Activated CD4-positive, CD25-positive, alpha-beta regulatory T cell treated with anti-CD3 and anti-CD28 coated beads, Interleukin-2, amount 50 U/mL, for 24 hours (primary cell): ENCODE measurements at places on chromosomes 2 and 18.

- ATAC-seq, result peak; percentile 14
These were observed 146.7 kb downstream of the TSN start for GRCh38 chr2:121902171-121902591.

DNA sequence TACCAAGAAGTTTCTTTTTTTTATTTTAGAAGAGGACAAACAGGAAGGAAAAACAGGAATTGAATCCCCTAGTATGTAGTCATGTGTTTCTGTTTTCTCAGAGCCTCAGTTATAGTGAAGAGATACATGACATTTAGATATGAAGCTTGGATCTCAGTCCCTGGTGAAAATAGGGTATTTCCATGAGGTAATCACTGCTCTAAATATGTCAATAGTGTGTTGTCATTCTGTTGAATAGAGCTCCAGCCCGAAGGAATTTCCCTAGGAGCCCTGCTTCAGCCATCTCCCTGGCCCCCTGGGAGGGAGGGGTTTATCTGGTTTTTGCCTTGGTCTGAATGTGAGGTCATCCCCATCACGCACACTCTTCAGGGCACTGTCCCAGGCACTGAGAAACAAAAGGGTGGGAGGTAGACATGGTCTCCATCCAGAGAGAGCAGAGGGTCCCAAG lies 47.1 kb upstream of the REL start:
- ATAC-seq, result peak; percentile 42

DNA sequence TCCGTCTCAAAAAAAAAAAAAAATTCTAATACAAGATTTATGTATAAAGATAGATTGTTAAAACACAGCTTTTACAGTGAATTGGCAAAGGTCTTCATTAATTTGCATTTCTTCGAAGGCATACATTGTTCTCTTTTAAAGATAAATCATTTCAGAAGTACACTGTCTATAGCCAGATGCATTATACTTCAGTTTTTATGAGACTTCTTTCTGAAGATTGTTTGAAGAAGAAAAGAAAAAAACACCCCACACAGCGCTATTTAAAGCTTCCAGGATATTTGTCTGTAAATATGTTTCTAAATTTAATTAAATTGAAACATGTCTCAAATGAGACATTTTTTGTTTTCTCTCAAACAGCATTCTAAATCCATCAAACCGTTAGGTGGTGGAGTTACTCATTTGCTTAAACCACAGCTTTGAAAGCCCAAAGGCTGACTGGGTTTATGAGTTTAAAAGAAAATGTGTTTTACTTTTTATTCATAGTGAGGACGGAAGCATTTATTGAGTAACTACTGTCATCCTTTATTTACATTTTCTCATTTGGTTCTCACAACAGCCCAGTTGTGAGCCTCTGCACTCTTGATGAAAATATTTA lies 42.4 kb upstream of the C1GALT1C1L start:
- ATAC-seq, result no peak

- no peak for ATAC-seq
These were observed 67.3 kb downstream of the UXS1 start for GRCh38 chr2:106126705-106127281.

GRCh38 chr18:76791106-76791505 lies 31.3 kb upstream of the ZNF236 start:
- ATAC-seq, result no peak

- ATAC-seq, result no peak
These were observed 88.5 kb downstream of the ICA1L start for GRCh38 chr2:202782940-202783558.

GRCh38 chr2:85066874-85067351 lies 66.3 kb upstream of the TCF7L1 start:
- ATAC-seq, result no peak

DNA sequence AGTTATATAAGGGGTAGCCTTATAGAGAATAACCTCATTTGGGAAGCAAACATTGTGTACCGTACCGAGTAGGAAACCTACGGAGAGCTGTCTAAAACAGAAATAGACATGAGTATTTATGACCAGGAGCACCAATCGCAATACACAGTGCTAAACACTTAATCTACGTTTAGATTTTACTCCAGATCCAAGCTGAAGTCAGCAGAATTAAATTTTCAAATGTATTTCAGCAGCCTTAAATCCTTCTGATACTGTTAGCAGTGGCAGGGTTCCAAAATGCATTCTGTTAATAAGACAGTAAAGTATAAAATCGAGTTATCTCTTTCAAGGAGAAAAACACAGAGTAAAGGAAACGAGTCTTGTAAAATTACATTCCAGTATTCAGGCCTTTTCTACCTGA lies 118.1 kb upstream of the ZNF521 start:
- ATAC-seq, result no peak

DNA sequence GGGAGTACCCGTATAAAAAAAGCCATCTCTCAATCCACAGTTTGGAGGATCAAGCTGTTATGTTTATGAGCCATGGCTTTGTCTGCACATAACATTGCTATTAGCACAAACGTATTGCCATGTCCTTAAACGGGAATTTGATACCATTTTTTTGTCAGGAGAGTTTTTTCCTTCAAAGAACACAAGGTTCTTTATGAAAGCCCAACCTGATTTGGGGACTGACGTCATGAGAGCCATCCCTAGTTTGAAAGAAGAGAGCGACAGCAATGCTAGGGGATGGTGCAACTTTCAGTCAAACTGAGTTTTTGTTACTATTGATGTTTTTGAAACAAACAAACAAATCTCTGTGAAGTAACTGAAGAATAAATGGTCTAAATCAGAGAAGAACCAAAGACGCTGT lies 376.6 kb downstream of the EIPR1 start:
- no peak for ATAC-seq

GRCh38 chr2:196954001-196954400 lies 27.5 kb upstream of the PGAP1 start:
- ATAC-seq, result no peak

GRCh38 chr2:28399956-28400355 lies 7.3 kb downstream of the FOSL2 start:
- ATAC-seq, result no peak

GRCh38 chr2:44136252-44136651 lies 32.4 kb upstream of the PPM1B start:
- ATAC-seq, result no peak

- no peak for ATAC-seq
These were observed 187.1 kb downstream of the ZBTB7C start for GRCh38 chr18:48222118-48222517.

DNA sequence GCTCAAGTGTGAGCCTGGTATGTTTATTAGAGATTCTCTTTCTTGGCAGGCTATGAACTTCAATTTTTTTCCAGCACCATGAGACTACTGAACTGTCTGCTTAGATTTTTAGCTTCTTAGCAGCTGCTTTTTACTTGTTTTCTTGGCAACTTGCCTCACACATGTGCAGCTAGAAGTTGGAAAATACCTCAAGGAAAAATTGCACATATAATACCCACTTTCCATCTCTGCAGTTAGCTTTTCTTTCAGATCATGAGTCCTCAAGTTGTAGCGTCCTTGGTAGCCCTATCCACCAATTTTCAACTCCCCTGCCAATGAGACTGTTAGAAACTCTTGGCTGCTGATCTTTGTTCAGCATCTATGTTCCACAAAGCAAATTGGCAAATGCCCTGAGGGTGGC lies 302.1 kb downstream of the HRH4 start:
- no peak for ATAC-seq

DNA sequence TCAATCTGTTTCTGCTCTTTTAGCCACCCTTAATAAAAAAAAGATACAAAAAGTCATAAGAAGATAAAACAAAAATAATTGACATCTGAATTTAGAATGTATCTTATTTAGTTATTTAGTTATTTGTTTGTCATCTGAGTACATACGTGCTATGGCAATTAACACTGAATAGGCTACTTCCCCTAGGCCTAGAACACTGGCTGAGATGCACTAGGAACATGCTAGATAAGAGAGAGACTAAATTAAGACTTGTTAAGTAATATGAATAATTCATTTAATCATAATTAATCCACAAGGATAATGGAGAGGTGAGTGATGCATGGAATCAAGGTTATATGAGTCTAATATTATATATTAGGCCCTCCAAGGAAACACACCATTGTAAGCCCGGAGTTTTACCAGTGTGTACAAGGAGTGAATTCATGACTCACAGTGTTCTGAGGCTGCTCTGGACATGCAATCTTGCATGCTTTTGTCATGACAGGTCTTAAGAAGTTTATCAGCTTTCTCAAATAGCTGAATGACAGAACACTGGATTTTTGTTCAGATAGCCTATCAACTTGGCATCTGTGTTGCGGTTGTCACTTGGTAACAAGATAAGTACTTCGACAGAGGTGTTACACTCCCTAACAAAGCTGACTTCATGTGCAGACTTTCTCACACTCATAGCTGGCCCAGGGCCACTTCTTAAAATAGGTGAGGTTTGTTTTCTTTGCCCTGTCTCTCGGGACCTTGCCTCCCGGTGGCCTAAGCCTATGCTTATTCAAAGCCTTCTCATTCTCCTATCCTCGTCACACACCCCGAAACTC lies 5.0 kb upstream of the SERPINB2 start:
- no peak for ATAC-seq

DNA sequence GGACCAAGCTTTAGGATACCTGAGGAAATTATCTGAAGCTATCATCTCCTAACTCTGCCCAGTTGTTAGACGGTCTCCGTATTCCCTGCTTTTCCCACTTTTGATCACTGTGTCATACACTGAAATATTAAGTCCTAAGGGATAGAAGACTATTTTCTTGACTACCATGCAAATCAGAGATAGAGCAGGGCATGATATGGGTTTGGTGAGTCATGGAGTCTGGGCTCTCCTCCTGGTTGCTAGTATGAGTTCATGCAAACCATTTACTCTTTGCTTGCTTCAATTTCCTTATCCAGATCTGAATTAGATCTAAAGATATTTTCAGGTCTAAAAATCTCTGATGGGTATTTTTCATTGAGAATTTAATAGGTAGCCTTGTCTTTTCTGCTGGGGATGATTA lies 55.0 kb downstream of the EHBP1 start:
- no peak for ATAC-seq

DNA sequence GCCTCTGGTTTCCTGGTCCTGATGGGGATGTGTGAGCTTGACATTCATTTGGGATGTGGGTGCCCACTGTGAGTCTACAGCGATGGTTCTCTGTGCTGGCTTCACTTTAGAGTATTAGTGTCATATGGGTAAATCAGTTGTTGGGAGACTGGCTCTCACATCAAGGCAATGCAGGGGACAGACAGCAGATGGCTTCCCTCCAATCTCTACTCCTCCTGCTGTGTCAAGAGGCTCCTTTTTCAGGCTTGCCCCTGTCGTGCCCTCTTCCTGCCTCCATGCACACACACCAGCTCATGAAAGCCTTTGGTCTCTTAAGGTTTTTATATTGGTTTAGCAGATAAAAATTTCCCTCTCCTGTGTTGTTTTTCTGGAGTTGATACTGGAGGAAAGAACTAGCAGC lies 315.6 kb downstream of the RDH14 start:
- ATAC-seq, result no peak

DNA sequence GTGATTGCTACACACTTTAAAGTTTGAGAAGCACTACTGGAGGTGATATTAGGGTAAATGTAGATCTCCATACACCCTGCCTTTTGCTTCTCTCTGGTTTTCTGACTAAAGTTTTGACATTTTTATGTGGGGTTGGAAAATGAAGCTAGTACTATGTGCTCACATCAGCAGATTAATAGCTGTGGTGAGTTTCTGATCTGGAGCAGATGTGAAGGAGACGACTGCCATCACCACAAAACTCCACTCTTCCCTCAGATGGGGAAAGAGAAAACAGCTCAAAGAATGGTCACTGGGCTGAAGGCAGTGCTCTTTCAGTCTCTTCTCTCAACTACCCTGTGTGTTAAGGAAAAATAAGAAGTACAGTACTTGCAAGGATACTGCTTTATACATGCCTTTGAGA lies 37.2 kb downstream of the PLEKHA3 start:
- no peak for ATAC-seq

DNA sequence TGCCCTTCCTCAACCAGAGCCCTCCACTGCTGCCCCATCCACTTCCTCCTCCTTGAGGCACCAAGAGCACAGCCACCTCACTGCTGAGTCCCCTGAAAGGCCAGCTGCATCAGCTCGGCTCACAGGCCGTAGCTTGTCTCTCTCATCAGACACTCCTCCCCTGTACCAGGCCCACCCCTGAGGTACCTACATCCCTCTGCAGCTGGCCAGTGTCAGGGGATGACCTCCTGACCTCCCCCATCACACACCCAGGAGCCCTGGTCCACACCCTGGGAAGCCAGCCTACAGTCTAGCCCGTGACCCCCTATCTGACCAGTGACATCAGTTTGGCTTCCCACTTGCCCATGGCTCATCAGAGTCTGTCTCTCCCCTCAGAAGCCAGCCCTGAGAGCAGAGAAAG lies 205.6 kb downstream of the TNS1 start:
- ATAC-seq, result no peak

GRCh38 chr2:218223046-218223445 lies 6.1 kb downstream of the ARPC2 start:
- ATAC-seq, result peak; percentile 74

- peak; percentile 23 for ATAC-seq
These were observed 39.2 kb downstream of the TRIP12 start for GRCh38 chr2:229882583-229882982.

GRCh38 chr18:2412281-2412680 lies 159.0 kb downstream of the METTL4 start:
- ATAC-seq, result no peak

- no peak for ATAC-seq
These were observed 207.8 kb upstream of the SMAD2 start for GRCh38 chr18:48138210-48138609.

DNA sequence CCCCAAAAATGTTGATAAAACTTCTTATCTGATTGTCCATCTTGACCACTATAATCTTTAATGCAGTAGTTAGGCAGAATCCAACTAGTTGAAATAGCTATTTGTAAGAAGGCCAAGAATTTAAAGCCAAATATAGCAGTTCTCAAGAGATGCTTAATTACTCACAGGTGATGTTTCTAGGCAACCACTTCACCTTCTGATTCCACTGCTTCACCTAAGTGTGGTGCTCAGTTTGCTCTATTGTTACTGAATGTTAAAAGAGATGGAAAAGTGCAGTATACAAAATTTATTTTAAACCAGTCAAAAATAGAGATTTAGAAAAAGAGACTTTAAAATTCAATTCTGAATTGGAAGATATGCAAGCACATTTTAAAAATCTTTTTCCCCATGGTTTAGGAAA lies 539.4 kb downstream of the ZNF804A start:
- no peak for ATAC-seq

- no peak for ATAC-seq
These were observed 101.8 kb upstream of the MAP2 start for GRCh38 chr2:209322041-209322440.

DNA sequence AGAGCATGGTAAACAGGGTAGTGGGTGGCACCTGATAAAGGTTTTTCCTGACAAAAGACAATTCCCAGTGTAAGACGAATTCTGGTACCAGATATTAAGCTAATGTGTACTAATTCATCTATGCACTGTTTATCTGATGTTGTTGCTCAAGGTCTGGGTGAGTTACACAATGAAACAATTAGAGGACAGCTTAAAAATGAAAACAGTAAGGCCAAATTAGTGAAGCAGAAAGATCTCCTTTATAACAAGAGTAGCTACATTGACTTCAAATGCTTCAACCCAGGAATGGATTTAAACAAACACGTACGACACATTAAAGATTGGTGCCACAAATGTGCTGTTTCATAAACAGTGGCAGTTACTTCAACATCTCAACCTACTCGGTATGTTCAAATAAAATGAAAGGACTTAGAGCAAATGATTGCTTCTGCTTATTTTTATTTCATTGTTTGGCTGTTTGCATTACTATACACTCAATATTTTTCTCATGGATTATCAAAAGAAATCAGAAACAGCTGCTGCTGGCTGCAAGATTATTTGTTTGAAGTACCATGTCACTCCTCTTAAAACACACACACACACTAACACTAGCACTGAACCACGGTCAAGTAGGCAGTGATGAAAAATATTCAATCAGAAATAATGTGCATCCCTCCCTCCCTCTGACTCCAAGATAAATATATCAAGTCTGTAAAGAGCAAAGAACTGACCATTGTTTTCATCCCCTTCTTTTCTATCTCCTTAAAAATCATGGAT lies 94.4 kb upstream of the RND3 start:
- ATAC-seq, result no peak
